ENCODE measurements at places on chromosomes 2 and 18. TPM values are rescaled to one million over a fixed set of nuclear protein-coding genes. Genes with fewer than 3 reads are reported as not detected.

The FRZB gene
- polyA plus RNA-seq = 3.8 TPM

The IL36A gene
- polyA plus RNA-seq = not detected

The NUP35 gene
- 23.8 TPM for polyA plus RNA-seq

The PMAIP1 gene
- polyA plus RNA-seq = 2.3 TPM

The SLC4A5 gene
- polyA plus RNA-seq = 8.1 TPM

The PDIA6 gene
- polyA plus RNA-seq = 271 TPM

The ILKAP gene
- 48.3 TPM for polyA plus RNA-seq

The TMEM17 gene
- polyA plus RNA-seq = 3.9 TPM

GRCh38 chr2:37232131-37232933, 874 bp downstream of the NDUFAF7 start:
- no peak for DNase-seq

DNA sequence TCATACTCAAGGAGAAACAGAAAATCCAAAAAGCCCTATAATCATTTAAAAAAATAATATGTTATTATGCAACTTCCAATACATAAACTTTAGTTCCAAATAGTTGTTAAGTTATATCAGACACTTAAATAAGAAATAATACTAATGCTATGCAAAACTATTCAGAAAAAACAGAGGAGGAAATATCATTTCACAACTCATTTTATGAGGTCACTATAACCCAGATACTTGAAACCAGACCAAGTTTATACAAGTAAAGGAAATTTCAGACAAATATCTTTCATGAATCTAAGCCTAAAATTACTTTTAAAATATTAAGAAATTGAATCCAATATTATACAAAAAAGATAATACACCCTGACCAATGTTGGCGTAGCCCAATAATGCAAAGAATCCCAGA, 260.8 kb downstream of the CD226 start:
- peak; percentile 26 for DNase-seq

- no peak for DNase-seq
These were observed 96.7 kb downstream of the EIPR1 start for GRCh38 chr2:3280683-3281520.

- no peak for DNase-seq
These were observed 83.3 kb downstream of the SMIM21 start for GRCh38 chr18:75344161-75344560.

- DNase-seq = peak; percentile 42
These were observed 68.6 kb downstream of the STEAP3 start for GRCh38 chr2:119292226-119292625.

DNA sequence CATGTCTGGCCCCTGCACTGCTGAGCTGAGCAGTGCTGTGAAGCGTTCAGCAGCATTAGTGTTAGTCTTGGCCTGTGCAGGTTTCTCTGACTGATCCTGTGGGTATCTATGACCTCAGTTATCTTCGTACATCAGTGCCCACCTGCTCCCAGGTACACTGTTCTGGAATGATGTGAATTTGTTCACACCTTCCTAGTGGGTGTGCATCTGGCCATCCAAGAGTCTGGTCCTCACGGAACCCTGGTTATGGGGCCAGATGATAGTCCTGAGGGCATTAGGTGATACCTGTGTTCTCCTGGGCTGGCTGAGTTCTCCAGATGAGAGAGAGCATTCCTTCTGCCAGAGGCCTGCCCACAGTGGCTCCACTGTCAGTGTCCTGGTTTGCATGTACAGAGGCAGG, 57.2 kb downstream of the INPP4A start:
- DNase-seq = no peak

GRCh38 chr2:236133410-236134012, 34.7 kb downstream of the GBX2 start:
- DNase-seq = no peak

GRCh38 chr2:69798909-69799526, 30.4 kb upstream of the GMCL1 start:
- no peak for DNase-seq

DNA sequence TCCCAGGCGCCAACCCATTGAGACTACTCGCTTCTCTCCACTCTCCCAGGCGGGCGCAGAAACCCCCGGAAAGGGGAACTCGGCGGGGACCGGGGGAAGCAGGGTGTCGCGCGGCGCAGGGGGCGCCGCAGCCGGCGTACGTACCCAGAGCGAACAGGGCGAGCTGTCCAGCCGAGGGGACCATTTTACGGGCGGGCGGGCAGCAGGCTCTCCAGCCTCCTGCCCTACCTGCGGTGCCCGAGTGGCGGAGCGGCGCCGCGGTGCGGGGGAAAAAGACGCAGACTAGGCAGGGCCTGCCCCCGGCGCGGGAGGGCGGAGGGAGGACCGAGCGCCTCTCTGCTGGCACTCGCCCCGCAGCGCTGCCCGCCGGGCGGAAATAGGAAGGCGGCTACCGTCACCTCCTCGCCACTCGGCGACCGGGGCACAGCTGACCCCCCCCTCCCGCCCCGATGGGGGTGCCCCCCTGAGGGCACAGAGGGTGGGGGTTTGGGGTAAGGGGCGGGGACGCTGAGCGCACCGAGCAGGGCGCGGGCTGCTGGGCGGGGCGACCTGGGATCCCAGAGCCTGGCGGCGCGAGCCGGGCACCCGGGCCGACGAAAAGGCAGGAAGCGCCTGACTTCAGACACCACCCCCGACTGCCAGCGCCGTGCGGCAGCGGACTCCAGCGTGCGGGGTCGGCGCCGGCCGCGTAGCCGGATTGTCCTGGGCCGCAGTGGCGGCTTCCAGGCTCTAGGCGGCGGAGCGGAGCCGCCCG, at the start of gene TGFA:
TSS of gene TGFA (minus strand) at position 243 of the 754 bp plus-strand sequence. CDS start at position 184, 59 bp downstream.
- DNase-seq = peak; percentile 60
